ENCODE measurements at places on chromosomes 7 and 10. TPM values are rescaled to one million over a fixed set of nuclear protein-coding genes. Genes with fewer than 3 reads are reported as not detected.
A peak's percentile ranks its signal among the peaks of the same experiment; 100 is the strongest.

ADGRA1 gene
- 16.8 TPM for total RNA-seq

SLC18A3 gene
- not detected for total RNA-seq

TMEM236 gene
- 0.31 TPM for total RNA-seq

NPTX2 gene
- 121 TPM for total RNA-seq

PNLIPRP3 gene
- total RNA-seq, result 0.56 TPM

ACSL5 gene
- 0.88 TPM for total RNA-seq

FOXP2 gene
- total RNA-seq, result 0.64 TPM

HTR5A gene
- total RNA-seq, result not detected

- DNase-seq, result peak; percentile 62
Measured at GRCh38 chr7:21256310-21256877, 171.5 kb upstream of the SP4 start.

DNA sequence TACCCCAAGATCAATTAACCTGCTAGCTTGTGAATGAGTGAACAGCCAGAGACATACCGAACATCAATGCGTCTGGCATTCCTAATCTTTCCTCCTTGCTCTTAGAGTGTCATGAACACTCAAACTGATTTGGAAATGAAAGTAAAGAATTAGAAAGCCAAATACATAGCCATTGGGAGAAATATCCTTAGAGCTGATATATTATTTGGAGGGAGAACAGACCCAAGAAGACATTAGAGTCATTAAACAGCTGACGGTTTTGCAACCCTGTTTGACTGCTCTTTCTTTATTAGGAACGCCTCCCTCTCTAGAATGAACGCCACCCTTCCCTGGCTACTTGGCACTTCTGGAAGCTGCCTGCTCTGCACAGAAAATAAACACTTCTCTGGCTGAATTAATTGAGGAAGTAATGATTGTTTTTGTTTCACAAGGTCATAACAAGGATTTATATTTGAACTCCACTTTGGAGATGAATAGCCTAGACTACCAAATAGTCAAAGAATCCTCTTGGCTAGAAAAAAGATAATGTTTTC, 42.8 kb downstream of the CTTNBP2 start:
- no peak for DNase-seq

GRCh38 chr10:45602082-45602730, 70.4 kb downstream of the ZFAND4 start:
- DNase-seq, result peak; percentile 86

DNA sequence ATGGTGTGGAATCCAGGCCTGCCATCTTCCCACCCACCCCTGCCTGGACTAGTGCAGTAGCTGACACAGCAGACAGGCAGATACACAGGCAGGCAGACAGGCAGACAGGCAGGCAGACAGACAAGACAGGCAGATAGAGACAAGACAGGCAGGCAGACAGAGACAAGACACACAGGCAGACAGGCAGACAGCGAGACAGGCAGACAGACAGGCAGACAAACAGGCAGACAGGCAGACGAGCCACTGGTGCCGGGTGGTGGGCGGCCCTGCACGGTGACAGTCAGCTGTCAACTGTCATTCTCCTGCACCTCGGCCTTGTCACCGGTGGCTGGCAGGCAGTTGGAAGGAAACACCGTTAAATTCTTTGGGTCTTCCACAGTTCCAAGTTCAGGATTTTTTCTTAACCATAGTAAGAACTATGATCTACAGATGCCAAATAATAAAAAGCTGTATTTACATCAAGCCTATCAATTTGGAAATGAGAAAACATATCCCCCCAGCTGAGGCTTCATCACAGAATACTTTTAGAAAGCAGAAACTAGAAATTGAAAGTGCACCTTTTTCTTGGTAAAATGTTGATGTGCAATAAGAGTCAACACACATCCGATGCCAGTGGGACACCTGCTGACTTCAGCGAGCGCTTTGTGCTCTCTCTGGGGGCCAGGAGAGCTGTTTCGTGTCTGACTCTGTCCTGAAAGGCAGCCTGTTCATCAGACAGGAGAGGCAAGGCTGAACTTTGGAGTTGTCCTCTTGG, 250.4 kb downstream of the DNAJB6 start:
- no peak for DNase-seq

GRCh38 chr10:116241642-116242410, 31.2 kb downstream of the GFRA1 start:
- DNase-seq, result no peak

DNA sequence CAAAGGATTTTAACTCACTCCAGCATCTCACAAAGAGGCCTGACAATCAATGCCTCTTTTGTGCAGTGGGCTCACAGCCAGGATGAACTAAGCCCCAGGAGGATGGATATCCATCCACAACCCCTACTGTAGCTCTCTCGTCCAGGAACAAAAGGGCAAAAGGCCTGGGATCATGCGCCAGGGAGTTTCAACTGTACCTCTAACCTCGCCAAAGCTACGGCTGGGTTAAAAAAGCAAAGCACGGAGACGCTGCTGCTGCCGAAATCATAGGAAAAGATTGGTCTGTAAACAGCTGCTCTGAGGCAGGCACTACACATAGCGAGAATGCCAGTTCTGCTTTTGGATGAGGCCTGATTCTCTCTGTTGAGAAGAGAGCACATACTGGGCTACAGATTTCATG, 32.1 kb downstream of the VSTM4 start:
- DNase-seq, result peak; percentile 54

GRCh38 chr10:132102717-132103110, 37.0 kb downstream of the JAKMIP3 start:
- no peak for DNase-seq

GRCh38 chr7:38068461-38068860, 109.6 kb upstream of the STARD3NL start:
- DNase-seq, result peak; percentile 44

- DNase-seq, result no peak
Measured at GRCh38 chr10:79239924-79240581, 107.2 kb upstream of the PPIF start.

DNA sequence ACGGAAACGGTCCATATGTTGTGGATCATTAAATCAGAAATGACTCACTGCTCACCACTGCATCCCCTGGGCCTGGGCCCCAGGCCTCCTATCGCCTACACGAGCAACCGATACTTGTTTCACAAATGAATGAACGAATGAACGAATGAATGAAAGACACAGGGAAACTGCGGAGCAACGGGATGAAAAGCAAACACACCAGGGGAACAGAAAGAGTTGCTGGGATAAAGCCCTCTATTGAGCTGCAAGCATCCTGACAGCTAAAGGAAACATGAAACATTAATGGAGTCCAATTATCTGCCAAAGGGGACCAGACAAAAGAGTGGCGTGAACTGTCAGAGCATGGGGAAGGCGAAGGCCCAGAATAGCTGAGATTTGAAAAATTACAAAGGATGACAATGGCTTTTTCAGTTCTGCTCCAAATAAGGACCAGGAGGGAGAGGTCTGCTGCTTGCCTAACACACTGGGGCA, 92.1 kb downstream of the GRB10 start:
- no peak for DNase-seq

DNA sequence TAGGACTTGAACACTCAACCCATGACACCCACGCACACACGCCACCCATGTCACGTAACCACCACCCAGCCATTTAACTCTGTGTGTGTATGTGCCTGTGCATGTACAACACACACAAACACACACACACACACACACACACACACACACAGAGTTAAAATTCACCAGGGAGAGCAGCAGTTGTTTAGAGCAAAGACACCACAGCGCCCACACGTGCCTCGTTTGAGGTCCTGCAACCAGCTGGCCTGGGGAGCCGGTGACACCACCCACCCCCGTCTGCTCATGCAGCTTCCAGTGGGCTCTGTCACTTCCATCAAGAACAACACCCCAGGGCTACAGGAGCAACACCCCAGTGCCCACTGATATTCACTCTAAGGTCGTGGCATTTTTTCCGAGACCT, 97.4 kb downstream of the ELFN1 start:
- DNase-seq, result no peak

GRCh38 chr7:102094316-102094650, 192.4 kb upstream of the SH2B2 start:
- DNase-seq, result no peak

DNA sequence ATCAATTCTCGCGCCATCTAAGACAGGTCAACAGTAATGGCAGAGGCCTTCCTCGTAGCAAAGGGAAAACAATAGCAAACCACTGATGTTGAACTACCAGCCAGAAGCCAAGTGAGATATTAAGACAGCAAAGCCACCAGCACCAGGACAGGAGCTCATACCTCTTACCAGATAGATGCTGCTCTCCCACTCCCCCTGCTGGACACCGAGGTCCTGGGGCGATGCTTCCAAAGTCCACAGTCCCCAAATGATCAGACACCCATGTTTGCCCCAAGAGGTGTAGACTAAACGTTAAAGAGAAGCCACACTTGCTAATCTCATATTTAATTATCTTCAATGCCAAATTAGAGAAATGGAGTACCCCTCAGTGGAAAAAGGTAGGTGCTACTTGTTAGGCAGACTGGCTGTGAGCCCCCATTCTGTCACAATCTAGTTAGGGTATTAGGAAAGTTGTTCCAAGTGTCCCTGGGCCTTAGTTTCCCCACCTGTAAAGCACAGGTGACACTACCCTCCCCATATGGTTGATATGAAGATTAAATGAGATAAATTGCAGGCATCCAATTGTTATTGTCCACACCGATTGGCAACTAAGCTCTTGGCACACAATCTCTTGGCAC, 39.9 kb downstream of the TOMM7 start:
- DNase-seq, result peak; percentile 69

- DNase-seq, result peak; percentile 21
Measured at GRCh38 chr7:130938661-130939060, 204.7 kb upstream of the KLF14 start.

GRCh38 chr7:113085781-113086390, 741 bp downstream of the GPR85 start:
- DNase-seq, result peak; percentile 46

DNA sequence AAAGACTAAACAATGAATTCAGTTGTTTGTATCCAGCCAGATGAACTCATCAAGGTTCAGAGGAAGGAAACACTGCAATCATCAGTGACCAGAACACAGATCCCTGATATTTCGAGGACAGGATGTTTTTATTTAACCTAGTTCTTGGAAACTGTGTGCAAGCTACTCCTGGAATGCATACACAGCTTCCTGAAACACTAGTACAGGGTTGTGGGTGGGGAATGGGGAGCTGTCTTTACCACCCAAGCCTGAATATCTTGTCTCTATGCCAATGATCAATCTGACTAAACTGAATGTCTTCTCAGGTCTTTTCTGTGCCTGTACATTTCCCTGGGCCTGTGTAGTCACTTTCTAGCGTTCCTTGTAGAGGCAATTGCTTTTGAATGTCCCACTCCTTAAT, 374.6 kb downstream of the CALN1 start:
- no peak for DNase-seq

DNA sequence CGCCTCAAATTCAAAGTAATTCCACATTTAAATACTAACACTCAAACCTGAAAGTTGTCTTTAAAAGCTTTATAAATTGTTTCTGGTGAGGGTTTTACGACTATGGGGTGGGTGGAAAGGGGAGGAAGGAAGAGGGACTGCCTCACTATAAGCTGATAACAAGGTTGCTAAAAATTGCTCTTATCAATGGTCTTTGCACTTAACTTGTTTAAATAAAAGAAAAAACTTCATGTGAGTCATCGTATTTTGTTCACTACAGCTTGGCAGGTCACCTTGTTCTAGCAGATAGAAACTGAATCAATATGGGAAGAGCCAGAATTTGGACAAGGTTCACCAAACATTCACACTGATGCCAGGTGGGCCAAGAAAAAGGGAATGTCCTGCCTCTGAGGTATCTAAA, 129.2 kb downstream of the TES start:
- no peak for DNase-seq

DNA sequence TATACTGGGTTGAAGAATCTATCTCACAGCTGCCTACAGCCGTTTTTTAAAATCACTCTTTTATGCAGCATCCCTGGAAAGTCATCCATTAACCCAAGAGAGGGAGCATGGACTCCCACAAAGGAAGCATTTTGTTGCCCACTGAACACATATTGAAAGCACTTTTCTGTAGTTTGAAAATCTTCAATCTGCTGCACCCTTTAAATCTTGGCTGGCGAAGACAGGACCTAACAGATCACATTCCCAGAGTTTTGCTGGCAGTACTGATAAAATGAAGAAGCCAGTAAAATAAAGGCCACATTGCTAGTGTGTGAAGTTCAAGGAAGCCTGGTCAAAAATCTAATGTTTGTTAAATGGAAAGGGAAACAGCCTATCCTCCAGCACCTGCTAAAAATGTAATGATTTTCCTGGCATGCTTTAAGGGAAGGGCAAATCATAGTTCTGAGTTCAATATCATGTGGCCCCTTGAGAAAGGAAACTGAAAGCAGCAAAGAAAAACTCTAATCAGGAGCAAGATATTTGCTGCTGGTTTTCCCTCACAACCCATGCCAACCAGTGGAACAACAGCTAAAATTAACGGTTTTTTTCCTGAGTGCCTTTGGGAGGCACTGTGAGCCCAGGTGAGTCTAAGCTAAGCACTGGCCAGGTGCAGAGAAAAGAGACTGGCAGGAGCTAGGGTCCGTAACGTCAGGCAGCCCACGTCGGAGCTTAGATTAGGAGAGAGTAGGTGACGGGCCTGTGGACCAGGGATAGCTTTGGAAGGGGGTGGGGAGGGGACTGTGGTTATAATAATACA, 97.9 kb upstream of the PALS2 start:
- no peak for DNase-seq

- no peak for DNase-seq
Measured at GRCh38 chr10:77139252-77140160, 498.1 kb downstream of the KCNMA1 start.

DNA sequence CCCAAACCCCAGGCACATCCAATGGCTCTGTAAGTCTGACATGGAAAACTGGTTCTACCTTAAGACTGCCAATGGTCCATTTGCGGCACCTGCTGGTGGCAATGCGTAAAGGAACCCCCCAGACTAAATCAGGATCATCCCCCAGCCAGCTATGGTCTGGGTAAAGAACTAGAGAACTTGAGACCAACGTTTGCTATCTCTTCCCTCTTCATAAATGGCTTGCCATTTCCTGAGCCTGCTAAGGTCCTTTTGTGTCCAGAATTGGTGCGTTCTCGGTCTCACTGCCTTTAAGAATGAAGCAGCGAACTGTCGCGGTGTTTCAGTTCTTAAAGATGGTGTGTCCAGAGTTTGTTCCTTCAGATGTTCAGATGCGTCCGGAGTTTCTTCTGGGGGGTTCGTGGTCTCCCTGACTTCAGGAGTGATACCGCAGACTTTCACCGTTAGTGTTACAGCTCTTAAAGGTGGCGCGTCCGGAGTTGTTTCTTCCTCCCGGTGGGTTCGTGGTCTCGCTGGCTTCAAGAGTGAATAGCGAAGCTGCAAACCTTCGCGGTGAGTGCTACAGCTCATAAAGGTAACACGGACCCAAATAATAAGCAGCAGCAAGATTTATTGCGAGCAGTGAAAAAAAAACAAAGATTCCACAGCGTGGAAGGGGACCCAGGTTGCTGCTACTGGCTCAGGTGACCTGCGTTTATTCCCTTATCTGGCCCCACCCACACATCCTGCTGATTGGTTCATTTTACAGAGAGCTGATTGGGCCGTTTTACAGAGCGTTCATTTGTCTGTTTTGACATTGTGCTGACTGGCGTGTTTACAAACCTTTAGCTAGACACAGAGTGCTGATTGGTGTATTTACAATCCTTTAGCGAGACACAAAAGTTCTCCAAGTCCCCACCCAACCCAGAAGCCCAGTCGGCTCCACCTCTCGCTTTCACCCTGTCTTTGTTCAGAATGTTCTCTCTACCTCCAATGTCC, 95.4 kb downstream of the ELMO1 start:
- no peak for DNase-seq

GRCh38 chr7:48299580-48300169, 128.4 kb downstream of the ABCA13 start:
- DNase-seq, result peak; percentile 90

Data from myocyte (in vitro differentiated cells).